ENCODE measurements at places on chromosomes 6 and 20. TPM values are rescaled to one million over a fixed set of nuclear protein-coding genes. Genes with fewer than 3 reads are reported as not detected.

GRCh38 chr6:158270389-158271127, 41.7 kb upstream of the TULP4 start:
- no peak for DNase-seq

- no peak for DNase-seq
Observed at GRCh38 chr6:27897580-27898206, 14.5 kb downstream of the OR2B2 start.

- DNase-seq = no peak
Observed at GRCh38 chr20:41923624-41924023, 305.4 kb upstream of the CHD6 start.

GRCh38 chr6:71326611-71327010, 38.0 kb downstream of the OGFRL1 start:
- DNase-seq = no peak

ANGPT4 gene
- not detected for total RNA-seq

DNA sequence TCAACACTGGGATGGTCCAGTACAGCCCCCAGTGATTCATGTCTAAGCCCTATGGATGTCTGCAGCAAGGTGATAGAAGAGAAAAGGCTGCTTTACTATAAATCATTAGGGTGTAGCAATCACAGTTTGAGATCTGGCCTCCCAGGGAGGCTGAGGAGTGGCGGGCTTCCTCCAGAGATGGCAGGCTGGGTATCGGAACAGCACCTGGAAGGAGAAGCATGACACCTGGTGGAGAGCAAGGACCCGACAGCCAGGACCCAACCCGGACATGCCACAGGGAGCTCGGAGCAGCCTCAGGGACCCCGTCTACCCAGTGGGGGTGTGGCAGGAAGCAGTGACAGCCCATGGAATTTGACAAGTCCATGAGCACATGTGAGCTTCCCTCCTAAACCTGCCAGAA, 114.8 kb upstream of the CD93 start:
- DNase-seq = peak; percentile 76

CARMIL1 gene
- 10.6 TPM for total RNA-seq

DNA sequence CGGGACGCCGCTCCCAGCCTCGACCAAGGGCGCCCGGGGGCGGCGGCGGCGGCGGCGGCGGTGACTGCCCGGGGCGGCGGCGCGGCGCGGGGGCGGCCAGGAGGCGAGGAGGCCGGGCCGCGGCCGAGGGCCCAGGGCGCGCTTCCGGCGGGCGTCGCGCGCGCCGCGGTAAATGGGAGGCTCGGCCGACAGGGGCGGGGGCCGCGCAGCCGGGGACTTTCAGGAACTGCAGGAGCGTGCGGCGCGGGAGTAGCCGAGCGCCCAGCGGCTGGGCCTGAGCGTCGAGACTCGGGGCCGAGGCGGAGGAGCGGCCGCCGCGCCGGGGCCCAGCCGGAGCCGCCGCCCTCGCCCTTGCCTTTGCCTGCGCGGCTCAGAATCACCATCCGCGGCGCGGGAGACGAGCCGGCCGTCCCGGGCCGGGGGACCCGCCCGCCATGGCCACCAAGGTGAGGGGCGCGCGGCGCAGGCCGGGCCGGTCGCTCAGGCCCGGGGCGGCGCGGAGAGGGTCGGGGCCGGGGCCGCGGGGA, at the start of gene SNX9:
Gene SNX9, plus strand, starts transcription at position 246 of the 527 bp plus-strand sequence. Its CDS starts 189 bp downstream, at position 435.
- DNase-seq = peak; percentile 83

- no peak for DNase-seq
Observed at GRCh38 chr6:34517461-34517881, 38.7 kb downstream of the SPDEF start.

DNA sequence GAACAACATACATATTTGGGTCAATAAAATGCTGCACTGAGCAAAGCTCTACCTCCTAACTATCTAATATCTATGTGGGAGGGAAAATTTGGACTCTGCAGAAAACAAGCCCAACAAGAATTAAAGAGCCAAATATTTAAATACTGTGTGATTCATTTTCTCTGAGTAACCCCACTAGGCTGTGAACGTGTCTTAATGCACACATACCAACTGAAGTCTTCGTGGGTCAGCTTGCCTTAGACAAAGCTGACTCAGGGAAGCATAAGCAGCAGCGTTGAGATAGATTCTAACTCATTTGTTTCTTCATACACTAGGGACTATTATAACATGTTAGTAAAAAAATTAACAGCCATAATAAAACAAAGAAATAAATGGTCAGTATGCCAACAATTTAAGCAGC, 114.3 kb downstream of the GJA1 start:
- DNase-seq = no peak

- DNase-seq = no peak
Observed at GRCh38 chr6:55518529-55519060, 60.4 kb downstream of the HMGCLL1 start.

DNA sequence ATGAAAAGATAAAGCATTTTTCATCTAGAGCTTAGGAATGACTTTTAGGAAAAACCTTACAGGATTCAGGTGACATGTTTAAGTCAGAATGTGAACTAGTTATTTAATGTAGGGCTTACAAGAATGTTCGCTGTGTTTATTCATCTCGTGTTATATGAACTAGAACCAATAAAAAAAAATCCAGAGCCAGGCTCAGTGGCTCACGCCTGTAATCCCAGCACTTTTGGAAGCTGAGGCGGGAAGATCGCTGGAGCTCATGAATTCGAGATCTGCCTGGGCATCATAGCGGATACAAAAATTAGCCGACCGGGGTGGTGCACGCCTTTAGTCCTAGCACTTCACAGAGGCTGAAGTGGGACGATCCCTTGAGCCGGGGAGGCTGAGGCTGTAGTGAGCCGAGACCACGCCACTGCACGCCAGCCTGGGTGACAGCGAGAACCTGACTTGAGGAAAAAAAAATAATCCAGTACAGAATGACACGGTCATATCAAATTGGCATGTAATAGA, 46.3 kb downstream of the OR2B2 start:
- DNase-seq = no peak

DNA sequence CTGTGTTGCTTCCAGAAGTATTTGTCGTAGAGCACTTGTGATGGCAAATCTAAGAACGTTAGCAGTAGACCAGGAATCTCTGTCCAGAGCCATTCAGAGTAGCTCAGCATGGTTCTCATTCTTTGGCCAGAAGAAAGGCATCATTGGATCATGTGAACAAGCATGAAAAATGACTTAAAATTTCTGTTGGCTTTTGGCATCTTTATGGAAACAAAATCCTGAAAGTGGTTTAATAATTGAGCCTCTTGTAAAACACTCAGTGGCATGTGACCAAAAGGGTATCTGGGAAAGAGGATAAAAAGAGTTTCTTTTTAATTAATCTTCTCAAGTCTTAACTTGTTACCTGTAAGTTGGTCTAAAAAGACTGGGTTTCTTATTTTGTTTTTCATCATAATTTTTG, 55.2 kb downstream of the PTPN1 start:
- DNase-seq = no peak

- DNase-seq = no peak
Observed at GRCh38 chr6:65761890-65762289, 54.9 kb upstream of the EYS start.

DACT2 gene
- total RNA-seq = not detected

SNX14 gene
- 138 TPM for total RNA-seq

APCDD1L gene
- 0.17 TPM for total RNA-seq

- no peak for DNase-seq
Observed at GRCh38 chr6:134750669-134751068, 199.2 kb downstream of the ALDH8A1 start.

SLC17A9 gene
- 11.8 TPM for total RNA-seq

- DNase-seq = no peak
Observed at GRCh38 chr6:161268531-161269210, 5.2 kb downstream of the AGPAT4 start.

RPP21 gene
- 17.5 TPM for total RNA-seq

DLL1 gene
- total RNA-seq = 7.5 TPM

DNA sequence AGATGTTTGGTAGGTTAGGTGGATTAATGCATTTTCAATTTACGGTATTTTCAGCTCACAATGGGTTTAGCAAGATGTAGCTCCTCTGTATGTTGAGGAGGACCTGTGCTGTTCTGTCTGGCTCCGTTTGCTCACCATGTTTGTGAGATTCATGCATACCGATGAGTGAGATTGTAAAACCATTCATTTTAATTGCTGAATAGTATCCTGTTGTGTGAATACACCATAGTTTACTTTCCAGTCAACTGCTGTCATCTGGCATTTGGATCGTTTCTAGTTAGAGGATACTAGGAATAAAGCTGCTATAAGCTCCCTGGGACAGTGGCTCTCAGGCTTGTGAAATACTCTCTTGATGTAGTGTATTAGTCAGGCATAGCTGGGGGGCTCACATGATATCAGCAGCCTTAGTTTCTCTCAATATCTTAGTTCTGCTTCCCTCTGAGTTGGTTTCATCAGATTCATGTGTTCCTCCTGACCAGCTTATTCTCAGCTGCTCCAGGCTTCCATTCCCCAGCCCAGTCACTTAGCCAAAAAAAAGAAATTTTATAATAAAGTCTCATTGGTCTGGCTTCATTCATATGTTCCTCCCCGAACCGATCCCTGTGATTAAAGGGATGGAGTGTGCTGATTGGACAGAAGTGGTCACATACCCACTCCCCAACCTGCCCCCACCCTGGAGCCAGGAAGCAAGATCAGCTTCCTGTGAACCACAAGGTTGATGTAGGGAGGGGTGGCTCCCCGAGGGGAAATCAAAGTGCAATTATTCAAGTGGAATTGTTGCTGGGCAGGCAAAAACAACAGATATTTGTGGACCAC, 10.9 kb upstream of the B4GALT5 start:
- DNase-seq = peak; percentile 96

- peak; percentile 77 for DNase-seq
Observed at GRCh38 chr20:35992713-35993335, 24.4 kb downstream of the CNBD2 start.

GRCh38 chr6:78340755-78341154, 526.6 kb upstream of the IRAK1BP1 start:
- DNase-seq = no peak
